ENCODE measurements at places on chromosomes 4 and X.

- no peak for ATAC-seq
Observed at GRCh38 chrX:50081282-50081889, 119.4 kb downstream of the AKAP4 start.

DNA sequence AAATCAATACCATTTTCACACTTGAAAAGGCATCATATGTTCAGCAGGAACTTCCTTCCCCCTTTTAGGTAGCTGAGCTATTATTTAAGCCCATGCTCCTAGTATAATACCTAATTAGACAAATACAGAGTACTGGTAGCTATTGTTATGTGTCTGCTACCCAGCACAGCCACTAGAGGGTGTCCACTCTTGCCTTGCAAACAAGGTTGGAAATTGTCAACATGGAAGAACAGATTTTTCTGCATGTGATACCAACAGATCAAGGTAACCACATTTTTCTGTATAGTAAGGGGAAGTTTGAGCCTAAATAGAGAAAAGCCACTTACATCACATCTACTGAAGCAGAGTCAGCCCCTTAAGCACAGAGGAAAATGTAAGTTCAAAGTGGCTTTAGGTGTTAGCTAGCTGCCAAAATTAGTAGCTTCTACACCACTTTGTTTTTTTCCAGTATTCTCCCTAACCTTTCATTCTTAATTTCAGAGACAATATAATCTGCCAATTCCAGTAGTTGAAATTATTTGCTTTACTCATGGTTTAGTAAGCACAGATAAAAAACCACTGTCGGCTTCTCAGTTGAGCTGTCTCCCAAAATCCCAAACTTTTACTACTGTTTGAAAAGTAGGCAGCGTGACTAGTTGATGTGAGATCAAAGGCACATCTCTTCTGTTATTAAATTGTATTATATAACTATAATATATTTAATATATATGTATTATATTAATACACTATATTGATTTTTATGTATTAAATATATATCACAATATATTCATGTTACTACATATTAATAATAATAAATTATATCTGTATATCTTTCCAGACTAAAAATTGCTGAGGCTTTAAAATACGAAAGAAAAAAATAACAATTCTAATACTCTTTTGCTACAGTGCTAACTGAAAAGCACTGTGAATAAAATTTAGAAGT is 38.2 kb downstream of the EDNRA start:
- ATAC-seq: peak; percentile 58

GRCh38 chrX:23788521-23788920 is 5.5 kb downstream of the SAT1 start:
- ATAC-seq: no peak

- ATAC-seq: no peak
Observed at GRCh38 chrX:103727115-103727514, 16.4 kb downstream of the TMEM31 start.

GRCh38 chr4:83392562-83392961 is 57.9 kb upstream of the HPSE start:
- no peak for ATAC-seq

GRCh38 chr4:105186701-105187161 is 40.1 kb downstream of the TET2 start:
- no peak for ATAC-seq

DNA sequence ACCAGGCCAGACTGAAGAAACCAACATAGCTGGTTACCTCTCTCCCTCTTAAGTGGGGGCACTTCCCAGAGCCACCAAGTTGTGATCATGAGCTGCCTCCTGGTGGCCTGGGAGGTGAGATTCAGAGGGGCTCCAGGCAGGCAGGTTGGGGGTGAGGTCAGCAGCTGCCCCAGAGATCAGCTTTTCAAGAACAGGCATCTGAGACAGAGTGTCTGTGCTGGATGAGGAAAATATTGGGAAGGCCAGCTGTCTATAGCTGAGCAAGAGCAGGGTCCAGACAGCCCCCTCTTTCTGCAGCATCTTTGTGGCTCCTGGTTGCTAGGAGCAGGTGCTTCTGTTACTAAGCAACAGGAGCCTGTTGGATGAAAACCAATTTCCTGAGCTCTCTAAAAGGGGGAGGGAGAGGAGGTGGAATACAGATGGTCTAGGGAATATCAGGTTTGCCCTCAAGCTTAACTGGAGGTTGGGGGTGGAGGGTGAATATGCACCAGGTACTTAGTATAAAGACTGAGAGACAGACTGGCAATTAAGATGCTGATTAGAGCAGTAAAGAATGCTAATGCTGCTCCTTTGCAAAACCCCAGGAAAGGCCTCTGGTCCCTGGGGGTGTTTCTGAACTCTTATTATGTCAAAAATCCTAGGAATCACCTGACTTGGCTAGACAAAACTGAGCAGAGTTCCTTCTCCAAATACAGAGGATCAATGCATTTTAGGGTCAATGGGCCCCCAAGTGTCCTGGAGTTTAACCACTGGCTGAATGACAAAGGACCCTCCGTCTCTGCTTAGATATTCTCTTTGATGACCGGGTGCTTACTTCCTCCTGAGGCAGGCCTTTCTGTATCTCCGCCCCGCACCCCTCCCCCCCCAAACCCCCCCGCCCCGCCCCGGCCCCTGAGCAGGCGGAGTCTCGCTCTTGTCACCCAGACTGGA is 21.4 kb downstream of the ZCCHC13 start:
- no peak for ATAC-seq

DNA sequence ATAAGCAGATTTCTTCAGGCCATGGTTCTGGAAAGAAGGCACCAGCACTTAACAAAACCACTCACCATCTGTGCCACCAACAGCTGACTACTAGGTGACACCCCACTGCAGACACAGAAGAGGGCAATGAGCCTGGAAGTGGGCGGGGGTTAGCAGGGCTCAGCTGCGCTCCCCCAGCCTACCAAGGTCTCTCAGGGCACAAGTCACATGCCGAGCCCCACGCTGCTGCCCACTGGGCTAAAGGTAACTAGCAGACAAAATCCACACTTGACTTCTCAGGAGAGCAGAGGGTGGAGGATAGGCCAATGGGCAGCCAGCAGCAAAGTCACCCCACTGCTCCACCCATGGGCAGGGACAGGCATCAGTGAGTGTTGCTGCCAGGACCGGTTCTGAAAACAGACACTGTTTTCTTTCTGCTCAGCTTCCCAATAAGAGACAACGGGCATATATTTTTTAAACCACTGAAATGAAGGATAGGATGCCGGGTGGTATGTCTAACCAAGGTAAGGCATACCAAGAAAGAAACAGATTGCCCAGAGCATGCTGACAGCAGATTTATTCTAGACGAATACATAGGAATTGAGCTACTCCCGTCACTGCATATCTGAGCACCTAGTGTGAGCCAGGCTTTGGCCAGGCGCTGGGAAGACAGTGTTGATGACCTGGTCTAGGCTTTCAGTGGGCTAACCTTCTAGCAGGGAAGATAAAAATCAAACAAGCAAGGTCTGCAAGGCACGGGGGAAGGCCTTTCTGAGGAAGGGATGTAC is 20.1 kb downstream of the ACSL1 start:
- peak; percentile 94 for ATAC-seq

DNA sequence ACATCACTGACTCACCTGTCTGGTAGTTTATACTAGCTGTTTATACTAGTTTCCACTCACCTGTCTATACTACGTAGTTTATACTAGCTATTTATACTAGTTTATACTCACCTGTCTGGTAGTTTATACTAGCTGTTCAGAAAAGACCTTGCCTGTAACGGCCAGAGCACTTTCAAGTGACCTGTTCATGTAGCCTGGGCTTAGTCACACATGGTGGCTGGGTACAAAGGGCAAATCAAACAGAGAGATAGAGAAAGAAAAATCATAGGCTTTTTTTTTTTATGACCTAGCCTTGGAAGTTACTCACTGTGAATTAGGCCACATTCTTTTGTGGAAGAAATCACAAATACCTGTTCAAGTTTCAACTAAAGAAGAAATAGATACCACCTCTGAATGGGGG is 30.7 kb upstream of the SPANXN4 start:
- no peak for ATAC-seq

DNA sequence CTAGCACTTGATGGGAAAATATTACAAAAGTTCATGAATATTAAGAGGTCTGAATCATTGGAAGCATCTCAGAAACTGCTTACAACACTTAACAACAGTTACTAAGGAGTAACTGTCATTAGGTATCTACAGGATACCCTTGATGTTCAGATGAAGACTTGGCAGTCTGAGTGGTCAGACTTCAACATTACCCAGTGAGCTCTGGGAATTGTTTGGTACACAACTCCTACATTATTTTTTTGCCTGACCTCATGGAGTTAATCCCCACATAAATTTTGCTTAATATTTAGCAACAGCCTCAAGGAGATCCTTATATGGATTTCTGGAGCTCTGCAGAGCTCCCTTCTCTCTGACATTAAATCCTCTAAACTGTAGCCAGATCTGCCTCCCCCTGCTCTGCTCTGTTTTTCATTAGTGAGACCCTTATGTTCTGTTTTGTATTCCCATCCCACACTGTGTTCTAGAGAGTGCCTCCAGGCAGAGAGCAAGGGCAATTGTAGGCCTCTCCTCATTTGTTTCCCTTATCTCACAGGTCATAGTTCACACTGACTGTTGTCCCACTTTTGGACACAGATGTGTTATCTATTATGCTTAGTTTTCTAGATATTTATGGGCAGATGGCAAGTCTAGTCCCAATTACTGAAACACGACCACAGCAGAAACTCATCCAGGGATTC is 368.8 kb downstream of the GASK1B start:
- ATAC-seq: no peak

- no peak for ATAC-seq
Observed at GRCh38 chr4:23766344-23766743, 123.5 kb downstream of the PPARGC1A start.

DNA sequence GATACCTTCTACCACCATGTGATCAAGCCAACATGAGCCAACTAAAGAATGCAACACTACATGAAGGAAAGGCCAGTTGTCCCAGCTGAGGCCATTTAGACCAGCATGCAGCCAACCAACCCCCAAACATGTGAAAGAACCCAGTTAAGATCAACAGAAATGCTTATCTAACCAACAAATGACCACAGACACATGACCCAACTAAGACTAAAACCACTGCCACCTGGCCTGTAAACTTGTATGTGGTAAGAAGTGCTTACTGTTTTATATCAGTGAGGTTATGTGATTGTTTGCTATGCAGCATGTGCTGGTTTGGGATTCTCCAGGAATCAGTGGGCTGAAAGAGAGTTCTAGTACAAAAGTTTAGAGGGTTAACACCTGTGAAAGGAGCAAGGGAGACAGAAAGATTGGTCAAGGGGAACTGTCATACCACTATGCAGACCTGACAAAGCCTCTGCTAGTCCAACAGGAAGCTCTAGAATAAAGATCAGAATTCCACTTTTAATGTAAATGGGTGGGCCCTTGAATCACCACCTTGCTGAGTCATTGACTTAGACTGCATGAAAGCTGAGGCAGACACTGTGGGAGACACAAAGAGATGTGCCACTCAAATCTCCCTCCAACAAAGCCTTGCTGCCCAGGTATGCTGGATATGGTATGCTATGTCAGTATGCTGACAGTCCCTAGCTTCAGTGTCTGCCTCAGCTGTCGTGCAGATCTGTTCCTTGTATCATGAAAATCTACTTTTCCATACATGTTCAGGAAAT is 6.1 kb upstream of the SH3D19 start:
- no peak for ATAC-seq

GRCh38 chrX:133745349-133745748 is 240.0 kb downstream of the GPC3 start:
- ATAC-seq: no peak

GRCh38 chrX:140508958-140509357 is 4.1 kb upstream of the SOX3 start:
- no peak for ATAC-seq

- ATAC-seq: no peak
Observed at GRCh38 chrX:12901486-12901885, 4.9 kb upstream of the TLR8 start.

DNA sequence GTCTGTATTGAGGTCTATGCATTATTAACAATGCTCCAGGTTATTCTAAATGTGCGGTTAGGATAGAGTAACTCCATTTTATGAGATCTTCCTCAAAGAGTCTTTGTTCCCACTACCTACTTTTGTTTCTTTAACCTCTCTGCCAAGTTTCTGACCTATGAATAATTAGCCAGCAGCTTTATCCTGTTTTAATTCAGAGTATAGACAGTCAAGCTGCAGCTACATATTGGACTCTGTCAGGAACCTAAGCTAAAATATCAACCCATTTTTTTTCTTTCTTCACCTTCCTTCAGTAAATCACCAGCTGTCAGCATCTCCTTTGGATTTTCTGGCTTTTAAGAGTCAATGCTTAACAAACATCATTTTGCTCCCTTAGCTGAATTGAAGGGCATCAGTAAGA is 72.3 kb downstream of the TMEM47 start:
- ATAC-seq: no peak

Data from stimulated activated memory B cell treated with anti-CD40 and anti-IgM and Interleukin-4, amounts not matched to agents 10 μg/mL and 1 μg/mL and 100 μg/mL, for 72 hours (primary cell).